ENCODE measurements at places on chromosomes 4 and X.

- no peak for DNase-seq
Measured at GRCh38 chr4:143383005-143383574, 46.4 kb downstream of the GAB1 start.

GRCh38 chrX:68429216-68429615 lies 4.1 kb downstream of the OPHN1 start:
- no peak for DNase-seq

DNA sequence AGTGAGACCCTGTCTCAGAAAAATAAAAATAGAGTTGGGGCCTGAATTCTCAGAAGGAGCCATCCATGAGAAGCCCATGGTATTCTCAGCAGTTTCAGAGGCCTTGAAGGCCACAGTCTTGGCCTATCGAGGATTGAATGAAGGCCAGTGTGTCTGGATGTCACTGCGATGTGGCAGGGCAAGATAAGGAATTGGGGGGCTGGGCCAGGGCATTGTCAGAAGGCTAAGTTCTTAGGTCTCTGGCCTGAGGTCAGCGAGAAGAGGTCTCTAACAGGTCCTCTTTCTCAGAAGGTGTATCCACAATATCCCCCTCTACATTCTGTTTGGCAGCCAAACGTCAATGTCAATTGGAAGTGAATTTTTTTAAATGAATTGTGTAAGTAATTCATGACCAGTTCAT lies 5.7 kb downstream of the ZNF275 start:
- no peak for DNase-seq

- no peak for DNase-seq
Measured at GRCh38 chr4:142984871-142985585, 138.9 kb upstream of the INPP4B start.

- DNase-seq, result no peak
Measured at GRCh38 chrX:136742721-136743379, 37.9 kb downstream of the ARHGEF6 start.

- no peak for DNase-seq
Measured at GRCh38 chrX:140503714-140504351, 1.0 kb downstream of the SOX3 start.

- no peak for DNase-seq
Measured at GRCh38 chrX:127457161-127457560, 595.0 kb downstream of the ACTRT1 start.

DNA sequence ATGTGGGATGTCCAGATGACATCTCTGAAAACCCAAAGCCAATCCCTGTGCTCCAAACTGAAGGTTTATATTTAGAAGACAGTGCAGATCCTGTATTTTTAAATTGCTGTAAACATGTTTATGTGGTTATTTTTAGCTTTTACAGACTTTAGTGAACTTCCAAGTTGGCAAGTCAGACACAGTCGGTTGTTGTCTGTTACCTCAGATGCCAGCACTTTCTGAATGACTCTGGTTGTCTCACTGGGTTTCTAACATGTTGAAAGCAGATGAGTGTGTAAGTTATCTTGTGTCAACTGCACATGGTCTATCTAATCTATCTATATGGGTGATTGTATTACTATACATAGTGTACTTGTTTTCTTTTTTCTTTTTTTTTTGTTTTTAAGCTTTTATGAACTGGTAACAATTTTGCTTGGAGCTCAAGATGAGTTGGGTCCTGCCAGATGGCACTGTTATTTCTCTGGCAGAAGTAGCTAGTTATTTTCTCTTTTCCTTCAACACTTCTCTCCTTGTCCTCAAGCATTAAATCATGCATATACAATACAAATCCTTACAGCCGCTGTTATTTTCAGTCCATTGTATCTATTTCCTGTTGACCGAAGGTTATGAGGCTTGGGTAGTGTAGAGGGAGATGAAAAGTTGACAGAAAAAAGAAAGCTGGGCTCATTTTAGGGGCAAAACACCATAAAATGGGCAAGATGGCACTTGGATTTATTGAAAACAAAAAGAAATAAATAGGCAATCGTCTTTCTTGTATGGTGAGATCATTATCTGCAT lies 66.3 kb downstream of the GAB1 start:
- no peak for DNase-seq

DNA sequence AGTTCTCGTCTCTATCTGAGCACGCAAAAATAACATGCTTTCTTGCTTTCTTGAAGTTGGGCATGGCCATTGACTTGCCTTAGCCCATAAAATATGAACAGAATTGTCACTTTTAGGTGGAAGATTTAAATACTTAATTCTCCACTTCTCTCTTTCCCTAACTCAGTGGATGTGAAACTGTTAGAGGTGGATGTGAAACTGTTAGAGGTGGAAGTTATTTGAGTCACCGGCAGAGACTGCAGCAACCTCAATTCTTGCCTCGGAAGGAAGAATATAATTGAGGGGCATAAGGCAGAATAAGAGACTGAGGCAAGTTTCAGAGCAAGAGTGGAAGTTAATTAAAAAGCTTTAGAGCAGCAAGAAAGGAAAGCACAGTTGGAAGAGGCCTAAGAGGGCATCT lies 2.8 kb upstream of the PARM1 start:
- no peak for DNase-seq

GRCh38 chr4:158255727-158256324 lies 45.5 kb downstream of the TMEM144 start:
- DNase-seq, result no peak

GRCh38 chrX:135086197-135086854 lies 34.0 kb downstream of the ETDB start:
- peak; percentile 49 for DNase-seq

- no peak for DNase-seq
Measured at GRCh38 chr4:1288786-1289185, 905 bp upstream of the MAEA start.

DNA sequence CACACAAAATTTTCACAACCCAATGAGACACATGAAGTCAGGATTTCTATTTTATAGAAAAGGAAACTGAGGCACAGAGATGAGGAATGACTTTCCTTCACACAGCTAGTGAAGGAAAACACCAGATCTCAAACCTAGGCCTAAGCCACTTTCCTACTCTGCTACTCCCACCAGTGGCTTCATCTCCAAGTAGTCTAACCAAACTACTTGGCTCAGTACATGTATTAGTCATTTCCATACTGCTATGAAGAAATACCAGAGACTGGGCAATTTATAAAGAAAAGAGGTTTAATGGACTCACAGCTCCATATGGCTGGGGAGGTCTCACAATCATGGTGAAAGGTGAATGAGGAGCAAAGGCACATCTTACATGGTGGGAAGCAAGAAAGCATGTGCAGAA lies 196.6 kb downstream of the EVC2 start:
- no peak for DNase-seq

- no peak for DNase-seq
Measured at GRCh38 chr4:2484993-2485392, 16.1 kb downstream of the RNF4 start.

GRCh38 chrX:109848461-109849050 lies 115.5 kb upstream of the ACSL4 start:
- no peak for DNase-seq

DNA sequence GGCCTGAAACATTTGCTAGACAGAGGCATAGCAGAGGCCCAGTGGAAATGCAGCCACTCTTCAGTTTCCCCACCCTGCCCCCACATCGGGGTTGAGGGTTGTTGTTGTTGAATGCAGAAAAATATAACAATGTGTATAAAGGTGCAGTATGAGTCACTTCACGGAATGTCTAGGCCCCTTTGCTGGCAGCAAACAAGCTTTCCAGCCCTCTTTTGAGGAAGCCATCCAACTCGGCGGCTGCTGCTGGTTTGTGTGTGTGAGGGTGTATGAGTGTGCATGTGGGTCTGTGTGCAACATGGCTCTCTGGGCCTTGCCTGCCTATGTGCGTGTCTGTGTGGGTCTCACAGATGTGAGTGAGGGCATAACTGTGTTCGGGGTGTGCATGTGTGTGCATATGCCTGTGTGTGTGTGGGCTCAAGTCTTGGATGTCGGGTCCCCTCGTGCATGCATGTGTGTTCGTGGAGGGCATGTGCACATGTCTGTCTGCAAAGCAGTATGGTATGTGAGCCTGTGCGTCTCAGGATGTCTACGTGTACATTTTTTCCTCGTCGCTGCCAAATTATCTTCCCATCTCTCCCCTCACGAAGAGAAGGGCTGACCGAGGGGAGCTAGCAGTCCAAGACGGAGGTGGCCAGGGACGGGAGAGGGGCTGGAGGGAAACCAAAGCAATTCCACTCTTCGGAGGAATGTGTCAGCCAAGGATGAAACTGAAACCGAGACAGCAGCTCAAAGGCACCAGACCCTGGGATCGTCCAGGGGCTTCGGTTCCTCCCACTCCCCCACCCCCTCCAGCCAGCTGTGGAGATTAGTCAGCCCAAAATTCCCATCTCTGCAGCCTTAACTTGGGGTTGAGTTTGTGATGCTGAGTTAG lies 8.4 kb upstream of the ELF4 start:
- no peak for DNase-seq

DNA sequence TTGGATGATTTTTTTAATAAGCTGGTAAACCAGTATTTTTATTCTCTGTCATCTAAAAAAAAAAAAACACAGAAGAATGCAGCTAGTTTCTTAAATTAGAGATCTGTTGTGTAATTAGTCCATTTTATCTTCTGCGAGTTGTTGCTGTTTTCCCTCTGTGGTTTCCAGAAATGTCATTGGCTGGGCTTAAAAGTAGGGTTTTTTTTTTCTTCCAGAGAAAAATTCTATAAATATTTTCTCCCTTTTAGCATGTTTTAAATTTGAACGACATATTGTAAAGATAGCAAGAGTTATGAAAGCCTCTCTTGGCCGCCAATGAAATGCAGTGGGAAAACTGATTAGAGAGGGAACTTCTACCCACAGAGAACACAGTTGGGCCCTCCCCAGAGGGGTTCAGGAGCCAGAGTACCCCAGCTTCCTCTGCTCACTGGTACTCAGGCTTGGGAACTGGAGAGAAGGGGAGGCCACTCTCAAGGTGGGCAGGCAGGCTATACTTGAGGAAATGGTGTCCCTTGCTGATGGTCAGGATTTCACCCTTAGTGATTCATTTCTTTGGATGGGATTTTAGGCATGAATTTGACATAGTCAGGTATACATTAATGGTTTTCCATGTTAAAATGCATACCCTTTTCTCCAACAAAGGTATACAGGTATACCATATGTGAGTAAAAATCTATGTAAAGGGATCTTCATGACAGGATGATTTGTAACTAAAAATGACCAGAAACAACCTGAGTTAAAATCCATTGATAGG lies 166.1 kb downstream of the BCOR start:
- no peak for DNase-seq

DNA sequence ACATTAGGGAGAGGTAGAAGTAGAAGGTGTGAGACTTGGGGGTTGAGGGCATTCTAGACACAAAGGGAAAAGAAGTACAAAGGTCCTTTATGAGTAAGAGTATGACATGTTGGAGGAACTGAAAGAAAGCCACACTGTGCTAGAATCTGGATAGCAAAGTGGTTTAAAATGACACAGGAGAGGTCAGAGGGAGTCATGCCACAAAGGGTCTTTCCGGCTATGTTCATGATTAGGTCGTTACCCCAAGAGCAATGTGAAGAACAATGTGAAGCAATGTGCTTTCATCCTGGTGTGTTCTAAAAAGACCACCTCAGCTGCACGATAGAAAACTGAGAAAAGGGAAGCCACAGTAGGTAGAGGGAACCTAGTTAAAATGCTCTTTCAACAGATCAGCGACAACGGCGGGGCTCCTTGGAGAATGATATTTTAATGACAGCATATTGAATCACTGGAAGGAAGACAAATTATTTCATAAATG lies 29.2 kb downstream of the SMIM14 start:
- DNase-seq, result no peak

GRCh38 chr4:8739820-8740665 lies 131.6 kb downstream of the HMX1 start:
- no peak for DNase-seq

- no peak for DNase-seq
Measured at GRCh38 chr4:152944666-152945320, 8.7 kb downstream of the FHDC1 start.

- no peak for DNase-seq
Measured at GRCh38 chrX:134929808-134930207, 61.0 kb upstream of the SMIM10 start.

DNA sequence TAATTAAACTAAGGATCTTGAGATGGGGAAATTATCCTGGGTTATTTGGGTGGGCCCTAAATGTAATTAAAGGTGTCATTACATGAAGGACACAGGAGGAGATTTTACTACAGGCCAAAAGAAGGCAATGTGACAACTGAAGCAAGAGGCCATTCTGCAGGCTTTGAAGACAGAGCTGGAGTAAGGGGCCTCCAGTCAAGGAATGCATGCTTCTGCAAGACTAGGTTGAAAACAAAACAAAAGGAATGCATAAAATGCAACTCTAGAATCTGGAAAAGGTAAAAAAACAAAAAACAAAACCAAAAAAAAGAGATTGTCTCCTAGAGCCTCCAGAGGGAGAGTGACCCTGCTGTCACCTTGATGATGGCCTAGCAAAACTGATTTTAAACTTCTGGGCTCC lies 21.6 kb downstream of the ERVMER34-1 start:
- DNase-seq, result no peak

- DNase-seq, result no peak
Measured at GRCh38 chrX:153853902-153854267, 23.5 kb upstream of the PDZD4 start.

DNA sequence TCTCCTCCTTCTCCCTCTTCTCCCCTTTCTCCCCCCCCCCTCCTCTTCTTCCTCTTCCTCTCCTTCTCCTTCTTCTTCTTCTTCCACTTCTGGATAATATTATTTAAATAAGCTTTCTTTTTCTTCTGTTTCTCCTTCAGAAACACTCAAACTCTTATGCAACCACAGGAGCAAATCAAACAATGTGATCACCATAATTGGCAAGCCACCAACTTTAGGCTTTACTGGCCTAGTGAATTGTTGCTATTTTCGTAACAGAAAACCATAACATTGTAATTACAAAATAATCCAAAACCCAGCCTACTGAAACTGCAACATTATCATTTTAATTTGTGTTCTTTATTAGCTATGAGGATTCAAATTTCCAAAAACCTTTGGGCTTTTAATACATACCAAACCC lies 14.3 kb downstream of the DCAF8L1 start:
- no peak for DNase-seq

- no peak for DNase-seq
Measured at GRCh38 chrX:43860646-43861370, 21.4 kb downstream of the MAOB start.
